Amygdala (tissue), 56 donors: ENCODE measurements at places on chromosomes 5 and 9.

GRCh38 chr5:72829707-72830106 is 13.2 kb downstream of the TNPO1 start:
- no peak for DNase-seq

- DNase-seq, result no peak
Observed at GRCh38 chr5:170755679-170756456, 27.7 kb upstream of the GABRP start.

DNA sequence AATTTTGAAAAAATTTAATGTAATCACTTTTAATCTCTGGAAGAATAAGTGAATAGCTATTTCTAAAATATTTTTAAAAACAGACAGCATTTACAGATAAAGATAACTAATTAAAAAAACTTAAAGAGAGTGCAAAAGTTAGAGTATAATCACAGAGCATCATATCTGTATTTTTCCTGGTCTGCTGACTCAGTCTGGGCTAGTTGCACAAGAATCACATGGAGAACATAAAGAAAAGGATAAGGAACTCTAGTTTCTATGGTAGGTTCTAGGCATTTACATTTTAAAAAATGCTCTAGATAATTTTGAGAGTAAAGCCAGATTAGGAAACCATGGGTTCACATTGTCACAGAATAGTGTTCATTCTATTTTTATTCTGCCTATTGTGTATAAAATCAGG is 347.4 kb downstream of the PSAT1 start:
- DNase-seq, result no peak

- DNase-seq, result no peak
Observed at GRCh38 chr5:171852255-171852681, 66.7 kb downstream of the SMIM23 start.

GRCh38 chr9:72471096-72471495 is 50.3 kb upstream of the TMC1 start:
- no peak for DNase-seq

DNA sequence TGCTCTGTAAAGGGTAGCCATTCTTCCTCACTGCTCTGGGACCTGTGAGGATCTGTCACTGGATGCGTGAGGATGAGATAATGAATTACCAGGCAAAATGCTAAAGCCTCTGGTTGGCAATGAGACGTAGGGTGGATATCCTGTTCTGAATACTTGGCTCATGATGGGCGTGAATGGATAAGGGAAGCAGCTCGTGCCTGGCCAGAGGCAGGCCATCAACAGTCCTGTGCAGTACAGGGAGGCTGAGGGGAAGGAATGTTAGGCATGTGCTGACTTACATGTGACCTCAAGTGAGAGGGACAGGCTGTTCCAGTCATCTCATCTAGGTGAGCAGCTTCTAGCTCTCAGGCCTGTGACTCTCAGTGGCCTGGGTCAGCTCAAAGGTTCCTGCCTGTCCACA is 172.8 kb downstream of the CARTPT start:
- DNase-seq, result no peak

GRCh38 chr5:180133060-180133459 is 61.5 kb upstream of the RNF130 start:
- DNase-seq, result no peak

DNA sequence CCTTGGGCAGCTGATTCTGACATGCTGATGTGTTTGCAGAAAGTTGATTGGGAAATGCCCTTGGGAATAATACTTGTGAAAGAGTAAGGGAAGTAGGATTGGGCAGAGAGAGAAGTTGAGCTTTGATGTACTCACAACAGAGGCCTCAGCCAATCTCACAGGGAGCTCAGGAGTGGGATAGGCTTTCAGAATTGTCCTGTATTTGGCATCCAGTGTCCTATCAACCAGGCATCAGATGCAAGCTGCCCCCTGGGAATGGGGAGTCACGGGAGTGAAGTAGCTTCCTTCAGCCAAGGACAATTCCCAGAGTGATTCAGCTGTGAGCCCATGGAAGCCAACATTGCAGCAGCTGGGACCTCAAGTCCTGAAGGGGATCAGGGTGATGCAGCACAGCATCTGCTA is 39.6 kb downstream of the DMAC1 start:
- DNase-seq, result no peak

GRCh38 chr9:109794361-109795012 is 14.5 kb downstream of the PALM2AKAP2 start:
- DNase-seq, result no peak

- no peak for DNase-seq
Observed at GRCh38 chr5:103034662-103035392, 85.1 kb downstream of the GIN1 start.

- DNase-seq, result no peak
Observed at GRCh38 chr5:151696470-151697061, 9.9 kb upstream of the SPARC start.

- no peak for DNase-seq
Observed at GRCh38 chr9:17888066-17888465, 309.2 kb downstream of the SH3GL2 start.

- DNase-seq, result no peak
Observed at GRCh38 chr5:82676661-82677060, 398.5 kb upstream of the RPS23 start.

GRCh38 chr9:20524776-20525175 is 97.5 kb downstream of the MLLT3 start:
- no peak for DNase-seq

GRCh38 chr5:180072256-180072548 is 643 bp upstream of the RNF130 start:
- DNase-seq, result no peak

DNA sequence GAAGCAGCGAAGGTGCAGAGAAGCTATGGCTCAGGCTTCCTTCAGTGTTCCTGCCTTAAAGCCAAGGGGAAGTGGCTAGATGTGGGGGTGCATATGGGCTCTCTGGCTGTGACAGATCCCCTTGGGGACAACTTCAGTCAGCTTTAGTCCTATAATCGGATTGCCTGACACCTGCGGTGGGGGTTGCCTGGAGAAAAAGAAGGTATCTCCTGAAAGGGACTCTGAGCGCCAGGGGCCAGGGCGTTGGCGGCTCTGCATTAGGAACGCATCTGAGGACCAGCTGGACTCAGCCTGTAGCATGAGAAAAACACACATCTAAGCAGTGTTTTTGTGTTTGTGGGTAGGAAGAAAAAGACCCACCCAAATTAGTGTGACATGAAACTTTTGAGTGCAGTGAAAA is 84.3 kb upstream of the OTULINL start:
- DNase-seq, result no peak

DNA sequence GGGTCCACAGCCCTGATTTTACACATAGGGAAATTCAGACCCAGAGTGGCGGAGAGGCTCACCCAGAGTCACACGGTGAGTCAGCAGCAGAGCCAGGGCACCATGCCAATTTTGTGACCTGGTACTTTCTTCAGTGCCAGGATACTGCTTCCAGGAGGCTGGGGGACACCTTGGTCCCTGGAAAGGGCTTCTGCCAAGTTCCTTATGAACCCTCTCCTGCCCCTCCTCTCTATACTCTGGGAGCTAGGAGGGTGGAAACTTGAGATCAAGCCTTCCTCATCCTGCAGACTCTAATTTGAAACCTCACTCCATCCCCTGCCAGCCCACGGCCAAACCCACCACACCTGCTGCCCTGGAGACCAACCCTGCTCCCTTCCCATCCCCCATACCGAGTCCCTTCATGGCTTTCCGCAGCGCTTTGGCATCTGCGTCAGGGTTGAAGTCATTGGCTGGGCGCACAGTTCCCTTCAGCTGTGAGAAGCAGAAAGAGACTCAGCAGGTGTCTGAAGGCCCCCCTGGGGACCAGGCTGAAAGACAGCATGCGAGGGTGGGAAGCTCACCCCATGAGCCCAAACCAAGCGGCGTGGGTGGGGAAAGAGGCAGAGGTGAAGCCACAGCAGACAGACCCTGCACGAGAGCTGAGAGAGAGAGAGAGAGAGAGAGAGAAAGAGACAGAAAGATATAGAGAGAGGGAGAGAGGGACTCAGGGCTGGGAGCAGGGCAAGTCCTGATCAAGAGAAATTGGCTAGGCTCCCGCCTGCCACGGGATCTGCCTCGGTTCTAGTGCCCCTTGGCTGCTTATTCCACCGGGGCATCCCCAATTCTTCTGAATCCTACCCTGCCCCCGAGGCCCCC is 33.5 kb downstream of the ANXA6 start:
- no peak for DNase-seq

- peak; percentile 24 for DNase-seq
Observed at GRCh38 chr9:133238851-133239532, 29.9 kb upstream of the OBP2B start.

GRCh38 chr5:42956551-42956950 is 83.6 kb downstream of the ANXA2R start:
- DNase-seq, result no peak

DNA sequence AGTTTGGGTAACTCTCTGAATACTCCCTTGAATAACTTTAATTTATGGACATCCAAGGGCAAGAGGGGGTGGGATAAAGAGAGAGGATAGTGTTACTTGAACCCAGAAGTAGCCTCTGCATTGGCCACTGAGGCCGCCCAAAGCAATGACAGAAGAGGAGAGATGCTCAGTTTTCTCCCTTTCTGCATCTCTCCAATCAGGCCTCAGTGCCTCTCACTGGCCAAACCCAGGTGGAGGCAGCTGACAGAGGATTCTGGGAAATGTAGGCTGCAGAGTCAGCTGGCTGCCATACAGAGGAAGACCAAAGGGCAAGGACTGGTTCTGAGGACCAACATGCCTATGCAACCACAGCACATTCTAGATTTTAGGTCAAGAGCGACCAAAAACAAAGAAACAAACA is 719.4 kb downstream of the MAT2B start:
- no peak for DNase-seq

DNA sequence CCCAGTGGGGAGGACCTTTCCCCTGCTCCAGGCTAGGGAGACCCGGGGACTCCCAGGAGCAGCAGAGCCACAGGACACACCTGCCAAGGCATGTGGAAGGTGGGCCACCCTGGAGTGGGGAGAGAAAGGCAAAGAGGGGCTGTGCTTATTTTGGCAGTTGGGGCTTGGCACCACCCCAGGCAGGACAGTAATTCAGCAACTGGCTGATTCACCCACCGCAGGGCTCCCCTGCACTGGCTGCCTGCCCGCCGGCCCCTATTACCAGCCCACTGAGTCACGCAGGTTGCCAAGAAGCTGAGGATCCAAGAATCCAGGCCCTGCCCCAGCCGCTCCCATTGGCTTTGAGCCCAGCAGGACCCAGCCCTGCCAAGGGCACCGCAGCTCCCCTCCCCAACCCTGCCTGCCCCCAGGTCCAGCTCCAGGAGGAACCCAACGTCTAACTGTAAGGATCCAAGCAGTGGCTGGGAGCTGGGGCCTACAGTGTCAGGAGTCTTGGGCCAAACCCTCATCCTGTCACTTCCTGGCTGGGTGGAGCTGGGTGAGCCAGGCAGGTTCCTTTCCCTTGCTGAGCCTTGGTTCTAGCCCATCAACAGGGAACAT is 14.2 kb upstream of the RALGDS start:
- peak; percentile 76 for DNase-seq

DNA sequence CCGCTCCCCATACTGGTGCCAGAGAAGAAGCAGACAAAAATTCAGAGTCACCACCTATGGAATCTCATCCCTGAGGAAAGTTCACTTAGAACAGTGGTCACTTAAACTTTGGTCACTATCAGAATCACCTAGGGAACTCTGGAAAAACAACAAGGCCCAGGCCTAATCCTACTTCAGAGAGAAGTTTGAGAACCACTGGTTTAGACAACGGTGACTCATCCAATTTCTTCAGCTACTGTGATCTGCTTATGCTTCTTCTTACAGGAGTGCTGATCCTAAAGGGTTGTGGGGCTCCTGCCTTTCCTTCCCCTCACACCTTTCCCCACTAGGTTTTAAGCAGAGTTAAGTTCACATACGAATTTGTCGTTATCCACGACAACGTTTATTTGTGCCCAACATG is 194.7 kb upstream of the KLF4 start:
- DNase-seq, result no peak

- DNase-seq, result no peak
Observed at GRCh38 chr5:6439588-6440550, 8.8 kb upstream of the UBE2QL1 start.

DNA sequence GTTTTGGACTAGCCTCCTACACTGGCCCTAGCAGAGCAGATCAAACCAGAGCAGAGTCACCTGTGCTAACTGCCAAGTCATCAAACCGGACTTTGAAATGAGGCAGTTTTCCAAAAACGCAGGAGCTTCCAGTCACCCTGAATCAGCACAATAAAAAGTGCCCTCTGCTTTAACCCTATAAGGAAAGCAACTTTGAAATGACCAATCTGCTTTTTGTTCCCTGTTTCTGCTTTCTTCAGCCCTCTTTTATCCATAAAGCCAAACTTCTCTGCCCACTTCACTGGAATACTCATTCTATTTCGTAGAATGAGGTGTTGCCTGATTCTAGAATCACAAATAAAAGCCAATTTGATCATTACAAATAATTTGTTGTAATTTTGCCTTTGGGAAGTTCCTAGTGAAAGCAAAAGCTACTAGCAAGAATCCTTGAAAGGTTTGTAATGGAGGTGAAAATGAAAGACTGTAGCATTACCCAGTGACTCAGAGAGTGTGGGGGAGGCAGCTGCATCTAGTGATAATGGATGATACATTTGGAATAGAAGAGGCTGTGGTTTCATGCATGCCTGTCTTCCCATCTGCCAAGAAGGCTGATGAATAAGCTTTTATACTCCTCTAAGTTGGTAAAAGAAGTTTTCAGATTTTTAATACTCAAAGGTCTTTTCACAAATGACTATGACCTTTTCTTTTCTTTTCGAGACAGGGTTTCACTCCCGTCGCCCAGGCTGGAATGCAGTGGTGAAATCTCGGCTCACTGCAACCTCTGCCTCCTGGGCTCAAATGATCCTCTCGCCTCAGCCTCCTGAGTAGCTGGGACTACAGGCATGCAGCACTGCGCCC is 14.9 kb downstream of the SPAAR start:
- DNase-seq, result no peak

GRCh38 chr5:53649352-53649751 is 88.9 kb downstream of the NDUFS4 start:
- no peak for DNase-seq

- no peak for DNase-seq
Observed at GRCh38 chr5:113508756-113509155, 4.7 kb upstream of the YTHDC2 start.

DNA sequence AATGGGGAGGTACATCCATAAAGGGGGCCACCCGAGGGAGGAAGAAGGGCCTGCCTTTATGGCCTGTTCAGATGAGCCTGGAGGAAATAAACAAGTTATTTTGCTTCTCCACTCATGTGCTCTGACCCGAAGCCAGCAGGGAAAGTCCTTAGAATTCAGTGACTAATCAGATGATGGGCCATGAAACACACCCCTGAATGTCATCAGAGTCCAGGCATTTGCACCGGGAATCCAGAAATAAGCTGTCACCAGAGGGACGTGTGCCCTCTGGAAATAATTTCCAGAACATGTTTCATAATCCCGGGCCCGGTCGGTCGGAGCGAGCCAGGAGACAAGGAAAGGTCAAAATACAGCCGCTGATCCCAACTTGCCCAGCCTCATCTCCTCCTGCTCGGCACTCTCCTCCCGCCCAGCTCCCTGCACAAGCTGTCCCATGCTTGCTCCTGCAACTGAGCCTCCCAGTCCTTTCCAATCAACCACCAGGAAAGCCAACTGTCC is 73.6 kb upstream of the ZNF622 start:
- no peak for DNase-seq

GRCh38 chr5:10933121-10933520 is 172.1 kb upstream of the DAP start:
- DNase-seq, result no peak

- no peak for DNase-seq
Observed at GRCh38 chr9:81410201-81410600, 279.1 kb downstream of the TLE1 start.
